NAMALWA (cell line): ENCODE measurements at places on chromosomes 5 and 9.
A peak's percentile ranks its signal among the peaks of the same experiment; 100 is the strongest.

GRCh38 chr9:37464426-37465248, 613 bp downstream of the ZBTB5 start:
- DNase-seq: peak; percentile 86

DNA sequence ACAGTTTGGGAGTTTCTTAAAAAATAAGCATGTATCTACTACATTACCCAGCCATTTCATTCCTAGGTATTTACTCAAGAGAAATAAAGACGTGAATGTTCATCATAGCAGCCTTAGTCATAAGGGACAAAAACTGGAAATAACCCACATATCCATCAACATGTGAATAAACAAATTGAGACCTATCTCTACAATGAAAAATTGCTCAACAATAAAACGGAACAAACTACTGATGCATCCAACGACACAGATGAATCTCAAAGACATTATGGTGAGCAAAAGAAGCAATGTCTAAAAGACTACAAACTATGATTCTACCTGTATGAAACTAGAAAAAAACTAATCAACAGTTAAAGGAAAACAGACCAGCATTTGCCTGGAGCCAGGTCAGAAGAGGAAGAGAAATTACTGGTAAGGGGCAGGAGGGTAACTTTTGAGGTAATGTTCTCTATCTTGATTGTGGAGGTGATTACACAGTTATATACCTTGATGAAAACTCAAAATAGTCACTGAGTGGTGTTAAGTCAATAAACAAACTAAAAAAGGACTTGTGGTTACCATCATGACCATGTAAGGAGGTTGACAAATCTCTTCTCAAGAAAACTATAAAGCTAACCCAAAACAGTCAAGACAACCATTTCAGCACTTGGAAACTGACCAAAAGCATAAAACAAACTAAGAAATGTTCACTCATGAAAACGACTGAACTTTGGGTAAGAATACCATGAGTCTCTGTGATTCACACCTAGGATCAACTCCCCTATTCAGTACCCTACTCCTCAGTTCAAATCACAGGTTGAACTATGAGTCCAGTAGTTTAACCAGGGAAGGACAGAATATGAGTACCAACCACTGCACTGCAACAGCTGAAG, 10.4 kb downstream of the UIMC1 start:
- peak; percentile 59 for DNase-seq

- DNase-seq: no peak
These were observed 730.0 kb downstream of the MAT2B start for GRCh38 chr5:164235300-164235891.

GRCh38 chr5:179495906-179496455, 54.4 kb upstream of the RUFY1 start:
- no peak for DNase-seq

- no peak for DNase-seq
These were observed 19.2 kb downstream of the GALNT12 start for GRCh38 chr9:98826716-98827115.

DNA sequence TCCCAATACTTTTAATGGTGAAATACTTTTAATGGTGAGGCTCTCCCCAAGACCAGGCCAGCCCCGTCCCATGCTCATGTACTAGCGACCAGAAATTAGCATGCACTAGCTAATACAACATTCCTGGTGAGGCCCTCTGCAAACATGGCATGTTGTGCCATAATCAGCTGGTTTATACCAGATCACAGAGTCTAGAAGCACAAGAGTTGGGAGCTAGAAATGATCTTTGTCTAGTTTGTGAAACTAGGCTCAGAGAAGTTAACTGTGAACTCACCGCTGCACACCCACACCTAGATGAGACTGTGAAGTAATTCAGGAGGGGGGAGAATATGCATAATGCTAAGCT, 37.4 kb downstream of the MTMR12 start:
- no peak for DNase-seq

GRCh38 chr9:93265972-93266371, 82.0 kb downstream of the WNK2 start:
- DNase-seq: no peak

DNA sequence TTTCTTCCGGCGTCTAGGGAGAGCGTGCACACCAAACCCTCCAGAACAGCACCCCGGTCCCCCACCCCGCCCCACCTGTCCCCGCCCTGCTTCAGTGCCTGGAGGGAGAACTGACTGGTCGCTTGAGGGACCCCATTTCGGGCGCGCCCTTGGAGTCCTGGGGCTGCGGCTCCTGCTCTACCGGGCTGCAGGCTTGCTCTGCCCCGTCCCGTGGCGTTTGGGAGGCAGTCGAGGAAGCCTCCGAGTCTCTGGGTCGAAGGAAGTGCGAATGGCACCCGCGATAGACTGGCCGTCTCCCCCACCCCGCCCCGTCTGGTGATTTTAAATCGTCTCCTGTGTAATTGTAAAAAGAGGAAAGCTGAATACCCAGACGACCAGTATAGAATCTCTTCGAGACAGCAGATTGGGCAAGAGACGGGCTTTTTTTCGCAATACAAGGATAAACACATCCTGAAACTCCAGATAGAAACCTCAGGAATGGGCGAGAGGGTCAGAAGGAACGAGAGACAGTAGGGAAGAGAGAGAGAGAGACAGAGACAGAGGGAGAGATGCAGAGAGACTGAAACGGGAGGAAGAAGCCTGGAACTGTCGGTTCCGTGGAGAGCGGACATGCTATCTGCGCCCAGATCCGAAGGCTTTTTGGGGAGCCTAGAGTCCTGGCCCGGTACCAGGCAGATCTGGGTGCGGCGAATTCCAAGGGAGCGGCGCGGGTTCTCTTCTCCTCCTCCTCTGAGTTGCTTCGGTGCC, 9.9 kb downstream of the PRDM6 start:
- no peak for DNase-seq

DNA sequence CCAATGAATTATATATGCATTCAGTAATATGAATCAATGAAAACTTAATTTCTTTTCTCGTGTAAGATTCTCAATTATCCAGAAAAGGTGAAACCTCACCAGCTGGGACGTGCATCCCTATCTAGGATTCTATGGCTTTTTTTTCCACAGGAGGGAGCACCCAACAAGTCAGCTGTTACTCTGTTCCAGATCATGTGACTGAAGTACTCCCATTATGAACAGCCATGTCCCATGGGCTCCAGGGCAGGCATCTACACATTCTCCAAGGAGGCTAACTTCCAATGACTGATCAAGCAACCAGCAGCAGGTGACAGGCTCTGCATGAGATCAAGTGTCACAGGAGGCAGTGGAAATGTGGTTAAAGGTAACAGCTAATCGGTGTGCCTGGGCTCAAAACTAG, 118.8 kb downstream of the ELAVL2 start:
- DNase-seq: no peak

DNA sequence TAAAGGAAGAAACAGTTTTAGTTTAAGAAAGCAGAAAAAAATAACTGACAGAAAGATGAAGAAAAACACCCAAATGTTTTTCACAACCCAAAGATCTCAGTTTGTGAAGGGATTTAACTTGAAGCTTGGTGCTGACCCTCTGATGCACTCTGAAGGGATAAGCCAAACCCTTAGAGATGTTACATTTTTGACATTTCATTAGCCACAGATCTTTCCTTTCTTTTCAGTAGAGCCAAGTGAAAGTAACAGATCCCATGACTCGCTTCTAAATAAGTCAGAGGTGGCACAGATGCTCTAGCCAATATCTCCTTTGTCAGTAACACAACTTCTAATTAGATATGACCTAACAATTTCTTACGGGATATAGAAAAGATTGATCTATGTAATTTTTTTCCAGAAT, 394.5 kb upstream of the EDIL3 start:
- no peak for DNase-seq

- no peak for DNase-seq
These were observed 181.6 kb downstream of the CD180 start for GRCh38 chr5:67014957-67015400.

DNA sequence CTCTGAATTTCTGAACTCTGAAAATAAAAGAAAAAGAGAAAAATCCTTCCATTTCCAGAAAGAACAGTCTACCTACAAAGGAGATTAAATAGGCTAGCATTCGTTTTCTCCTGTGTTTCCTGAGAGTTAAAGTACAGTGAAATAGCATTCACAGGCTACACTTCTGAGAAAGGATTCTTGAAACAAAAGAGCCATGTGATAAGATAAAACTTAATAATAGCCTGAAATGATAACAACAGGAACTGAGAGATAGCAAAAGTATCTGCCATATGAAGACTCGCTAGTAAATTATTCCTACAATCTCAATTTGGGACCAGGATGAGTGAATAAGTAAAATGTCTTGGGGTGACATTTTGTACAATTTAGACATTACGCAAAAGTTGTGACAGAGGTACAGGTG, 62.4 kb downstream of the FBN2 start:
- DNase-seq: no peak

GRCh38 chr5:99715921-99716320, 787.1 kb upstream of the CHD1 start:
- DNase-seq: no peak

DNA sequence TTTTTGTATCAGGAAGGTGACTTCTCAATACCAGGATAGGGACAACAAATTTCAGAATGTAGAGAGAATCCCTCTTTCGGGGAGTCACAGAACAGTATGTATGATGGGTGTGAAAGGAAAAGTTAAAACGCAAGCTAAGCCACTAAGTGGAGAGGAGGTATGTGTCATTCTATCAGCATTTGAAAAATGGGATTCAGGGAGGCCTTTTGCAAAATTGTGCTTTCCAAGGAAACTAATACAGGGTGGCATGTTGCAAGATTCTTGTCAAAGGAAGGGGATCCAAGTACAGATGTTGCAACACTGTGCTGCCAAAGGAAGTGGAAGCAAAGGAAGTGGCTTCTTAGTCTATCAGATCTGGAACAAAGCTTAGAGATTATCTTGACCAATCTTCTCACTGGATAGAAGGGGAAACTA, 12.6 kb upstream of the TNIP1 start:
- peak; percentile 39 for DNase-seq

GRCh38 chr9:19768798-19769197, 20.0 kb downstream of the SLC24A2 start:
- DNase-seq: no peak

DNA sequence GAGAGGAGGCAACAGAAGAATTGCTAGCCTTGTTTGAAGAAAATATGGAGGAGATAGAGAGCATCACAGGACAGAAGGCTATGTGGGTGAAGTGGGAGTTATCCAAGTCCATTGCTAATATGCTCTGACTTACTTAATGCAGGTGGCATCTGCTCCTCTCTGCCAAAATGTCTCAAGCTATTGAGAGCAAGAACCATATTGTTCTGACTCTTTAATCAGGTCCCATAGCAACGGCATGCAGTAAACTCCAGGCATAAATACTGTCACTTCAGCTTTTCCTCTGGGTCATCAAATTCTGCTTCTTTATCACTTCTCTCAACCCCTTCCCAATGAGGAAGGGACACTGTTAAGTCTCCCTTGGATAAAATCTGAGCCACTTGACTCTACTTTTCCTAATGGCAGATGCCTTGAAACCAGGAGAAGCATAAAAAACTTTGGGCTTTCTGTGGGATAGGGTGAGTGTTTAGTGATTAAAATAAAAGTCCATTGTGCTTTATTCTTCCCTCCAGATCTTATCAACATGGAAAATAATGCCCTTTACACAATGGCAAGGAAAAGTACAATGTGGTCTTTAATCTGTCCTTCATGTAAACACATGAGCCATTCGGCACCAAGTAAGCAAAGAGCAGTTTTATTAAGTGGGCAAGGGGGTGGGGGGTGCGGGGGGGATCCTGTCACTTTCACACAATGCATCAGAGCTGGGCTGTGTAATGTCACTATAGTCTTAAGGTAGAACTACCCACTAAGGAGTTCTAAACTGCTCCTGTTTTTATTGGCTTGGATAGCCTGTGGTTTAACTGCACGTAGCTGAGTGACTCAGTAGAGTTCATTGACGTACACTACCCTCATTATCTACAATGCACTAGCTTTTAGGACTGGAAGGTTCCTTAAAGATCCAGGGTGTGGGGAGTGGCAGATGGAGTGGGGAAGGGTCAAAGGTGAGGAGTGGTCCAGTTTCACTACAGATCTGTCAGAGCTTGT, 71.0 kb upstream of the TARS1 start:
- DNase-seq: no peak

- DNase-seq: peak; percentile 27
These were observed 204.8 kb downstream of the C9orf50 start for GRCh38 chr9:129415942-129416651.

- DNase-seq: no peak
These were observed 78.7 kb upstream of the ACTBL2 start for GRCh38 chr5:57561231-57561842.

GRCh38 chr9:107707915-107708441, 218.4 kb upstream of the KLF4 start:
- no peak for DNase-seq

DNA sequence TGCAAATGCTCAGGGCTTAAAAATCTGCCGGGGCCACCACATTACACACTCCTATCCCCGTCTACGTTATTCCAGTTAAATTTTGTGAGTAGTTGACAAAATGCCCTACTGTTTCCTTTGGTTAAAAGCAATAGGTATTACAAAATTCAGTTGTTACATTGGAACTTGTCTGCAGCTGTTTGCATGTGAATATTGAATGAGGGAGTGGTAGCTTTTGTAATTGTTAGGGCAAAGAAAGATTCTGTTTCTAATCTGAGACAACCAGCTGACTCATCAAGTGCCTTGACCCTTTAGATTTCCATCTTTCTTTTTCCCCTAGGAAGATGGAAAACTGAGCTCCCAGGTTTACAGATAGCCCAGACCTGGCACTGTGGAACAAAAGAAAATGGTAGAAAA, 30.2 kb downstream of the MAML1 start:
- DNase-seq: no peak

- no peak for DNase-seq
These were observed 672.8 kb downstream of the ACTL7B start for GRCh38 chr9:108182950-108183381.

- DNase-seq: no peak
These were observed 15.2 kb upstream of the NEK6 start for GRCh38 chr9:124242331-124243194.
